ENCODE measurements at places on chromosomes 5 and 9.

DNA sequence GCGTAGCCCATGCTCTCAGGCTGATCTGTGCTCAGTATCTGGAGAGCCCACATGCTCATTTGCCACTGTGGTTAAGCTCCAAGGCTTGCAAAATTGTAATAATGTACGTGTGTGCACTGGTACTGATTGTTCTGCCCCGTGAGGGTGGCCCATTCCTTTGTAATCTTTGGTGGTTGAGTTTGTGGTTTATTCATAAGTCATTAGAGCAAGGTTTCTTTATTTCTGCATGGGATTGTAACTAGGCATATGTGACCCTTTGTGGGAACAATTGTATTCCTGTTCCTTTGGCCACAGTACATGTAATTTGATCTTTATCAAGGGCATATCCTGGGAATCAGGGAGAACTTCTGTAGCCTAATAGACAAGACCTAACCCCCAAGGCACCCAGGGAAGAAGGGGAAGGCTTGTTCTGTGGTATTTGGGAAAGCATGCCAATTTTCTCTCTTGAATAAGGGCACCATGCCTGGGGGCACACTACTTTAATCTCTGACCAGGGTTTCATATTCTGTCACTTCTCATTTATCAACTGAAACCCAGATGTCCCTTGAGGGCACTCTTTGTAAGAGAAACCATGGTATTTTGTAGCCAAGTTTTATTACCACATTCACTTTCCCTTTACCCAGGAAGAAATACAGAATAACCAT lies 74.6 kb downstream of the NPR3 start:
- DNase-seq = no peak

DNA sequence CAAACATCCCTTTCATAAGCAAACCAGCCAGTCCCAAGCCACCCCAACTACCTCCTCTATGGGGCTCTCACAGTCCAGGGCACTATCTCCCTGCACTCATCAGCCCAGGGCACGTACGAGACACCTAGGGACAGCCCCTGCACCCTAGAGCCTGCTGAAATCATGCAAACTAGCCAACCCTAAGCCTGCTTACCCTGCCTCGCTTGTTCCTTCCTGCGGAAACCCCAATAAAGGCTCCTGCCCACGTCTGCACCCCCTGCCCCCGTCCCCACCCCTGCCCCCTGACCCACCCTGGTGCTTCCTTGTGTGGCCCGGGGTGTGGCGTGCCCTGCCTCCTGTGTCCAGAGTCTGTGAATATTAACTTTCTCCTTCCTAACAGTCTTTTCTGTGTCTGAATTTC lies 135.9 kb downstream of the GADD45G start:
- DNase-seq = no peak

DNA sequence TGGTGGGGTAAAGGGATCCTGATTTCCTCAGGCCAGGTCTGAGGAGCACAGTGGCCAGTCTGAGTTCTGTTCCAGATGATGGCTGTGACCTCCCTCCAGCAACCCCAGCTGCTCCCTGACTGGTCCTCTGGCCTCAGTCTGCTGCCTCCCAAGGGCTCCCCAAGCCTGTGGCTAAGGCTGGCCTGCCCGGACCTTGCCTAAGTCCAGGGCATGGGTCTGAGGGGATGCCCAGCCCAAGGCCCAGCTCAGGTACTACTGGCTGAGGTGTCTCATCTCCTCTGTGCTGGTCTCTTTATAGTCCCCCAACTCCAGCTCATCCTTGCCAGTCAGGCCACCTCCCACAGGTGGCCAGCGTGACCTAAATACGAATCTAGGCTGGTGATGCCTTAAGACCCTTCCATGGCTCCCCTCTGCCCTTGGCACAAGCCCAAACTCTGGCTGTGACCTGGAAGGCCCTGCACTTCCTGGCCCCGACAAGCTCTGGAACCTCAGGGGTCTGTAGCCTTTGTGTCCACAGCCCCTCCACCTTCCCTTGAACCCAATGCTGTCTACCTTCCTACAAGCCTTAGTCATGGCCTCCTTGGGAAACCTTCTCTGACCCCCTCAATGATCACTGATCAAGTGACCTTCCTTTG lies 9.8 kb downstream of the KIF12 start:
- no peak for DNase-seq

GRCh38 chr5:102666164-102666946 lies 88.8 kb upstream of the PAM start:
- DNase-seq = no peak

- DNase-seq = no peak
Observed at GRCh38 chr5:43482490-43483297, 971 bp downstream of the TMEM267 start.

GRCh38 chr9:116394894-116395698 lies 241.5 kb downstream of the PAPPA start:
- DNase-seq = no peak

- no peak for DNase-seq
Observed at GRCh38 chr5:66362687-66363086, 218.6 kb downstream of the SREK1 start.

DNA sequence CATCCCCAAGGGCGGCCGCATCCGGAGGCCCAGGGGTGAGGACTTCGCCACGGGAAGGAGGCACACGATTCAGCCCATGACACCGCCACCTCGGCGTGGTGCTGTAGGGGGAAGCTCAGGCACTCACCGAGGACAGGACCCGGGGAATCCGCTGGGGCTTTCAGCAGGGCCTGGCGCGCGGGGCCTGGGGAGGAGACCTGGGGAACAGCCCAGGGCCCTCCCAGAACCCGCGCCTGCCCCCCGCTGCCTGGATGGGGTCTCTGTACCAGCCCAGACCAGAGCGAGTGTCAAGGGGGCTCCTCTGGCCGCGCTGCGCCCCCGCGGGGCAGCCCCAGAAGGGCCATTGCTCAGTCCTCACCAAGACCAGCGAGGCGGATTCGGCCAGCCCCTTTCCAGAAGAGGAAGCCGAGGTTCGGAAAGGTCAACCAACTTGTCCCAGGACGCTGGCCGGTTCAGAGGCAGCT lies 12.8 kb downstream of the COL23A1 start:
- DNase-seq = no peak

GRCh38 chr9:3370715-3371114 lies 155.1 kb downstream of the RFX3 start:
- no peak for DNase-seq

- no peak for DNase-seq
Observed at GRCh38 chr5:127235136-127235535, 55.5 kb upstream of the MEGF10 start.

GRCh38 chr5:172855597-172856292 lies 21.7 kb downstream of the ERGIC1 start:
- DNase-seq = no peak

GRCh38 chr9:114958844-114959235 lies 28.4 kb upstream of the TNFSF8 start:
- DNase-seq = no peak

GRCh38 chr9:77927265-77927664 lies 104.3 kb downstream of the GNAQ start:
- DNase-seq = no peak

DNA sequence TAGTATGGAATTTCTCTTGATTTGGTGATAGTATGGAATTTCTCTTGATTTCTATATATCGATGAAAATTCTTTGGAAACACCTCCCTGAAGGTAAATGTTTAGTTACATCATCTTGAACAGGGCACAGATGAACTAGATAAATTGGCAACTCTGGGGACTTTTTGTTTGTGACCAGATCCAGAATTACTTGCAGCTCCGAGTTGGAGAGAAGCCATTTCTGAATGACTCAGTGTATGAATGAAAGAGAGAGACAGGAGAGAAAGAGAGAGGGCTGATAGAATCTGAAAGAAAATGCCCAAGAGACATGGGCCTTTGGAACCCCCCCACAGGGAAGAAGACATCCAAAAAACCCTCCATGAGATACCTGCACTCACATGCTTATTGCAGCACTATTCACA lies 14.1 kb downstream of the TNFSF15 start:
- no peak for DNase-seq

DNA sequence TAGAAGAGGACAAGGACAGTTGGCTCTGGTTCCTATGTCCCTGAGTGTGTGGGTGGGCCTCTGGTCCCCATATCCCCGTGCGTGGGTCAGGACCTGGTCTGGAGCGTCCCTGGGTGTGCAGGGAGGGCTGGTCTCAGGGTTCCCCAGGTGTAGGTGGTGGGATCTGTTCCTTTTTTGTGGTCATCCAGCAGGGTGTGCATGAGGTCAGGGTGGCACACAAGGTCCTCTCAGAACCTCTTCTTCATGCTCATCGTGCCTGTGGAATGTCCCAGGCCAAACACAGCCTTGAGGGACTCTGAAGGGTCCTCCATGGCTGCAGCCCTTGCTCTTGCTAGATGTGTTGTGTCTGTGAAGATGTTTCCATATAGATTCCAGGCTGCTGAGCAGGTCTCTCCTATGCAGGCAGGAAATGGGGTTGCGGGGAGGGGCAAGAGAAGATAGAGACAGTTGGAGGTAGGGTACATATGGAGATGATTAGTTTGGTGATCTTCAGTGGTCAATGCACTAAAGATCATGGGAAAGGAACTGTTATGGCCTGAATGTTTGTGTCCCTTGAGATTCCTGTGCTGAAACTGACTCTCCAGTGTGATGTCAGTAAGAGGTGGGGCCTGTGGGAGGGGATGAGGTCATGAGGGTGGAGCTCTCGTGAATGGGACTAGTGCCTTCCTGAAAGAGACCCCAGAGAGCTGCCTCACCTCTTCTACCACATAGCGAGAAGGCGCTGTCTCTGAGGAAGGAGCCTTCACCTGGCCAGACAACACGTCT lies 53.1 kb downstream of the NXNL2 start:
- no peak for DNase-seq

GRCh38 chr9:122119721-122120120 lies 26.6 kb upstream of the TTLL11 start:
- no peak for DNase-seq

DNA sequence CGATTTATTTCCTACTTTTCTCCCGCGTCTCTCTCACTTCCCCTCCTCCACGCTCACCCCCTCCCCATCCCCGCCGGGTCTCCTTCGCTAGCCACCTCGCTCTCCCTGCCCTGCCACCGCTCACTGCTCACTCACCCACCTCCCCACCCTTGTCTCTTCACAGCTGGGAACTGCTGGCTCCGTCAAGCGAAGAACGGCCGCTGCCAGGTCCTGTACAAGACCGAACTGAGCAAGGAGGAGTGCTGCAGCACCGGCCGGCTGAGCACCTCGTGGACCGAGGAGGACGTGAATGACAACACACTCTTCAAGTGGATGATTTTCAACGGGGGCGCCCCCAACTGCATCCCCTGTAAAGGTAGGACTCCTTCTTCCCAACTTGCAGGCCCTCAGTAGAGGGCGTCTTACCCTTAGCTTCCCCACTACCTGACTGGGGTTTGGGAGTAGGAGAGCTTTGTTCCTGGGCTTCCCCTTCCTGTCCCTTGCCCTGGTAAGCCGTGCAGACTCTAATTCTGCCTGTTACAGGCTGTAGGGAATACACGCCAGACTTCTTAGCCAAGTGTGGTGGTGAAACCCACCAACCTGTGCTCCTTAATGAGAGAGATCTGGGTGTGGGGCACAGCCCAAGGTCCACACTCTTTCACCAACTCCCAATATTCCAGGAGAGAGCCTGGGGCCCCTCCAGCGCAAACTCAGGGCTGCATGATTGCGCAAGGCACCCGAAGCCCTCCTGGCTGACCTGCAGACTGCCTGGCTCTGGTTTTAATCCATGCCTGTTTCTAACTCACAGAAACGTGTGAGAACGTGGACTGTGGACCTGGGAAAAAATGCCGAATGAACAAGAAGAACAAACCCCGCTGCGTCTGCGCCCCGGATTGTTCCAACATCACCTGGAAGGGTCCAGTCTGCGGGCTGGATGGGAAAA lies 2.5 kb downstream of the FST start:
- DNase-seq = no peak

- no peak for DNase-seq
Observed at GRCh38 chr5:125343015-125343414, 596.6 kb upstream of the ZNF608 start.

DNA sequence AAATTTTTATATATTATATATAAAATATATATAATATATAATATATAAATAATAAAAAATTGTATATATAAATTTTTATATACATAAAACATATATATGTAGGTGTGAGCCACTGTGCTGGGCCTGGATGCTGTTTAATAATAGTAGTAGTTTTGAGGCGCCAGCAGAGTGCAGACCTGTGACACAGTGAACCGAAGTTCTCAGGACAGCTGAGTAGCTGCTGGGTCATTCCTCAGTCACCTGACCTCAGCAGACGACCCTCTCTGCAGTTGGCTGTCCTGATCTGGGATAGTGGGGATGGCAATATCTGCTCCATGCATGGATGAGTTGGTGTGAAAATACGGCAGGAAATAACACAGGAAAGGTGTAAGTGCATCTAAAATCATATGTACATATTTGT lies 3.3 kb upstream of the SNX18 start:
- DNase-seq = no peak

DNA sequence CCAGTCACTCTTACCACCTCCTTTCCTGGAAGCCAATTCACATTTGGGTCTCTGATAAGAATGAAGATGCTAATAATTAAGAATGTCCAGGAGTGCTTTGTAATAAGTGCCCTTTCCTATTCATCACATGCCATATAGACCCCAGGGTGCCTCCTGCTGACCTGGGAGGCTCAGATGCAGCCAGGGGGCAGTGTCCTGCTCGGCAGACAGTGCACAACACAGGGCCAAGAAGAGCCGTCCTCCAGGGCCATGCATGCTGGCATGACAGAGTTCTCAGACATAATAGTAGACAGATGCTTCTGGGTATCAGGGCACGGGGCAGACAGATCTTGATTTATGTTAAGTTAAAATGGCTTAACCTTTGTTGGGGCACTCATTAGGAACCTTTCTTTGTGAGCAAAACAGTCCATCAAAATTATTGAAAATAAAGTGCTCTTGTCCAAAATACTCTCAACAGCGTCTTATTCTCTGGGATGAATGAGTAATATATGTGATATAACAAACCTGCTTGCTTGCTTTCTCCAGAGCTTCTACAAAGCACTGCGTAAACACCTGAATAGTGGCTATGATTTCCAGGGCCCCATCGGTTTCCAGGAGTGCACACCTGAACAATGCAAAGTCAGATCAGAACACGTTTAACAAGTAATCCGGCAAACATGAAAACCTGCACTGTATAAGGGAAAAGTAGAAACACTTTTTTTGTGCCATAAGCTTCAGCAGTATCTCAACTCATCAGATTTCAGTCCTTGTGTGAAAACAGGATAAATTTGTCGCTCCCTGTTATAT lies 192.7 kb downstream of the FANCC start:
- no peak for DNase-seq

- no peak for DNase-seq
Observed at GRCh38 chr9:4020038-4020754, 279.7 kb downstream of the GLIS3 start.

- DNase-seq = no peak
Observed at GRCh38 chr5:118687100-118687499, 301.2 kb downstream of the DTWD2 start.

GRCh38 chr9:128484686-128485413 lies 19.7 kb upstream of the GLE1 start:
- no peak for DNase-seq

GRCh38 chr5:90037646-90038045 lies 371.9 kb downstream of the CETN3 start:
- no peak for DNase-seq

- no peak for DNase-seq
Observed at GRCh38 chr5:60794691-60795090, 49.4 kb downstream of the ELOVL7 start.

- DNase-seq = no peak
Observed at GRCh38 chr9:36924757-36925432, 109.2 kb downstream of the PAX5 start.
